Urinary bladder (tissue), 4 donors: ENCODE measurements at places on chromosomes 12 and 14.

- DNase-seq: no peak
Observed at GRCh38 chr12:8590842-8591545, 21.7 kb downstream of the AICDA start.

DNA sequence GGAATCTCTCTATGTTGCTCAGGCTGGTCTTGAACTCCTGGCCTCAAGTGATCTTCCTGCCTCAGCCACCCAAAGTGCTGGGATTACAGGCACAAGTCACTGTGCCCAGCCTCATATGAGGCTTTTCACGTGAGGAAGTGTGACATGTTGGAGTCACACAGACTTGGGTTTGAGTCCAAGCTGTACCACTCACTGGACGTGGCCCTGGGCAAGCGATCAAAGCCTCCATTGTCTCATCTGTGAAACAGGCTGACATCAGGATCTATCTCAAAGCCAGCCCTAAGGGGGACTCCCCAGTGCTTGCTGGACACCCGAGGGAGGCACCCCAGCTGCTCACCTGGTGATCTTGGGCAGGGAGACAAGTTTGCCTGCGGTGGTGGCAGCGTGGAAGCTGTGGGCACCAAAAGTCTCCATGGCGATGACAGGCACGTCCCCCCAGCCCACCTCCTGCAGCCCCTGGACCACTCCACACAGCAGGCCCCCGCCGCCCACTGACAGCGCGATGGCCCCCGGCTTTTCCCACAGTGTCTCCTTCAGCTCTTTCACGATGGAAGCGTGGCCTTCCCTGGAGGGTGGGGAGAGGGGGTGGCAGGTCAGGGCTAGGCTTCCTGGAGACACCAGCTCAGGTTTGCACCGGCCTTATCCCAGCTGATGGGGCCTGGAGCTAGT, 6.7 kb downstream of the SDS start:
- no peak for DNase-seq

GRCh38 chr14:81797315-81797714, 263.7 kb upstream of the SEL1L start:
- DNase-seq: no peak

DNA sequence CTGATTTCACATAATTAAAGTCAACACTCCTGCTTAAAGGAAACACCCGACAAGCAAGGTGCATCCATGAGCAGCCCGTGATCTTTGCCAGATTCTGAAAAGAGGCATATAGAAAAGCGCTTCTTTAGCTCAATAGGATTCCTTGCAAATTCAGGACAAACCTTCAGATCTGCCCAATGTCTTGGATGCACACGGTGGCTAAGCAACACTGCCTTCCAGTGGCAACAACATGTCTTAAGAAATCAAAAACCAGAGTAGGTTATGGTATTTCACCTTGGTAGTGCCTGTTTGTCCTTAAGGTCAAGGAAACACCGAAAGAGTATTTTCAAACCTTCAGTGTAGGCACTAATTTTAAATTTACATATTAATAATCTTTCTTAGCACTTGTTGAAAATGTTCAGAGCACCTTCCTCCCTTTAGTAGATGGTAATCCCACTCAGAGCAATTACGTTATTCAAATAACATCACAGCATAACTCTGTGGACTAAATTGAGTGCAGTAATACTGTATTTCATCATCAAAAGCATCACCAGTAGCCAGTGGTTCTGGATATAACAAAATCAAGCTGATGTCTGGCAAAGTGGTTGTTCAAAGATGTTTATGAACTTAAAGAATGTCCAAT, 58.0 kb upstream of the CDKN3 start:
- DNase-seq: no peak

DNA sequence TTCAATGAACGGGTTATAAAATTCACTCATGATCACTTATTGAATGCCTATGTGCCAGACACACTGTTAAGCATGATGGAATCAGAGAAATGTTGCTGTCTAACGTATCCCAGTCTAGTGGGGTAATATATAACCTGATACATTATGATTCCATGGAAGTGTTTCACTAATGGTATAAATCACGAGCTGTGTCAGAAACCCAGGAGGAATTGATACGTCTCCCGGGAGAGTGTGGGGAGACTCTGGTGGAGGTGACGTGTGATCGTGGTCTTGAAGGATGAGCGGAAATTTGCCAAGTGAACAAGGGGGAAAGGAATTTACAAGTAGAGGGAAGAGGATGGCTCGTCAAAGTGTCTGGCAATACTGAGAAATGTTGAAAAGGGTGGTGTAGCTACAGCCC, 26.5 kb downstream of the MANSC1 start:
- DNase-seq: no peak

DNA sequence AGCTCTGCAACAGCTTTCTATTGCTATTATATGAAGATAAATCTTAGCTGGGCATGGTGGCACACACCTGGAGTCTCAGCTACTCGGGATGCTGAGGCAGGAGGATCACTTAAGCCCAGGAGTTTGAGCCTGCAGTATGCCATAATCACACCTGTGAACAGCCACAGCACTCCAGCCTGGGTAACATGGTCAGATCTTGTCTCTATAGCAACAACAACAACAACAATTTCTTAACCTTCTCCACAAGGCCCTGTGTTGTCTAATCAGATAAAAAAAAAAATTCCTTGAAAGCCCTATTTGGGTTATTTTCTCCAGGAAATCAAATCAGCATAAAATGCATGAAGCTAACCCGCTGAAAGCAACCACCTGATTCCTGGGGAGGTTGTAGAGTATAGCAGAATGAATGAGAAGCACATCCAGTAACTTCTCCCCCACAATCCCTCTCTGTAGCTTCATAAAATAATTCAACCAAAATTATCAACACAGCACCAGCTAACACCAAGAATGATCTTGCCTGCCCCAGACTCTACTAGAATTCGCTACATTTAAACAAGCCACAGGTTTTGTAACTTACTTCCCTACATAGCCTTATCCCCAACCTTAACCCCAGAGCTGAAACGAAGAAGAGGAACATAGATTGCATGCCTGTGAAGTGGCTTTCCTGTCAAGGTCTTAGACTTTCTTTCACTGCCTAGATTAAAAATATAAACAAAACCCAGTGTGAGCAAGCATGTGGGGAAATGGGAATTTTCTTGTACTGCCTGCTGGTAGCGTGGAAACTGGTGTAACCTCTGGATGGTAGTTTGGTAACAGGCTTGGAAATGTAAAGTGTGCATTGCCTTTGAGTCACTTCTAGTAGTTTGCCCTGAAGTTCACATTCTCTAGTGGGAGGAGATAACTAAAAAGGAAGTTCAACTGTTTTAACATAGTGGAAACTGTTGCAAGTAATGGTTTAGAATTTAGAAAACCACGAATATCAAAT, 6.0 kb upstream of the STK38L start:
- no peak for DNase-seq

- no peak for DNase-seq
Observed at GRCh38 chr14:92512807-92513203, 776 bp upstream of the RIN3 start.

DNA sequence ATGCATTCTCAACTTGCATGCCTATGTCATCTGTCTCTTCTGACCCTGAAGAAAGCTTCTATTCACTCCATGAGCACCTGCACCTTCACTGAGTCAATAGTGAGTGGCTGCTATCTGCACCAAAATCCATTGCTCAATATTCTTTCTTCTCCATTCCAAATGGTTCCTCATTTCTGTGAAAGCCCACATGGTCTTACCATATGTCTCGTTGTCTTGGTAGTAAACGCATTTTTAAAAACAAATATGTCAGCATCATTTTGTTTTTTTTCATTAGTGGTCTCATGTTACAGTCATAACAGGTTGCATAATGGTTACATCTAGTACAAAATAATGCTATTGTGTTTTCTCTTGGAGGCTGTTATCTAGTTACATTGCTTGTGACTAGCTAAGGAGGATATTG, 106.9 kb upstream of the CPM start:
- DNase-seq: no peak

GRCh38 chr12:32265951-32266350, 133.4 kb upstream of the FGD4 start:
- DNase-seq: no peak

- no peak for DNase-seq
Observed at GRCh38 chr14:100406505-100407131, 83.5 kb downstream of the SLC25A47 start.

DNA sequence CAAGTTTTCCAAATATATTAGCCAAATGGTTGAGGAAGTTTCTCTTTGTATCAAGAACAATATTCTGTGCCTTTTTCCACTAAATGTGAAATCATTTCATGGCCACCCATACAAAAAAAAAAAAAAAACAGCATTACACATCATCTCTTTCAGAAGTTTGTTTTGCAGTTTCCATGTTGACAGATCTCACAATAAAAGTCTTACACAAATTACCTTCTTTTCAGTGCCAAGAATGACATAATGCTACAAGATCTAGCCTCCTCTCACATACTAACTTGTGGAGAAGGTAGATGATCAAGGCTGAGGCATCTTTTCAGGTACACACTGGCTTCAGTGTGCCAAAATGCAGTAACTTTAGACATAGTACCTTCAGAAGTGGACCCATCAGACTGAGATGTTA, 35.3 kb downstream of the PRKD1 start:
- no peak for DNase-seq

DNA sequence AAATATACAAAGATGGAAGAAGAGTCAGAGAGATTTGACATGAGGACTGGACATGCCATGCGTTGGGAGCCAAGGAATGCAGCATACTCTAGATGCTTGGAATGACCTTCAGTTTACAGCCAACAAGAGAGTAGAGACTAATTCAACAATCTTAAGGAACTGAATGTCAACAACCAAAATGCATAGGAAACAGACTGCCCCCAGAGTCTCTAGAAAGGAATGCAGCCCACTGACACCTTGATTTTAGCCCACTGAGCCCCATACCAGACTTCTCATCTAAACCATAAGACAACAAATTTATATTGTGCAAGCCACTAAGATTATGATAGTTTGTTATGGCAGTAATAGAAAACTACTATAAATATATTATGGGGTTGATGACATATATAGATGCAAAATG, 611.2 kb downstream of the RPS29 start:
- DNase-seq: no peak

DNA sequence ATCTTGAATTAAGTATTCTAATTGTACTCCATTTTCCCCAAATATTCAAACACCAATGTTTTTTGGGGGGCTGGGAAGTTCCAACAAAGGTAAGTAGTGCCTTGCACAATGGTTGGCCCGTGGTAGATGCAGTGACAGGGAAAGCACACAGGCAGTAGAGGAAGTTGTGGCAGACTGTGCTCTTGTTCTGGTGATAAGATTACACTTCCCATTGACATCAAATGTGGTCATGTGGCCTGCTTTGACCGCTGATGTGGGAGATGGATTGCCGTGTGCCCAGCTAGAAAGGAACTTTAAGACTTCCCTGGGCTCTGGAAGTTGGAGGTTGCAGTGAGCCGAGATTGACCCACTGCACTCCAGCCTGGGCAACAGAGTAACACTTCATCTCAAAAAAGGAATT, 223.8 kb downstream of the VRK1 start:
- no peak for DNase-seq

- DNase-seq: no peak
Observed at GRCh38 chr12:41604830-41605229, 416.7 kb downstream of the PDZRN4 start.
